Calu3 (cell line): ENCODE measurements at places on chromosomes 5 and 9. TPM values are rescaled to one million over a fixed set of nuclear protein-coding genes. Genes with fewer than 3 reads are reported as not detected.

IFNA16 gene
- total RNA-seq, result not detected in 2 replicates

GRM6 gene
- not detected in 2 replicates for total RNA-seq

SH3GL2 gene
- total RNA-seq, result 1.1 and 1.5 TPM in 2 replicates

NUDT12 gene
- total RNA-seq, result 19.5 and 28.5 TPM in 2 replicates

IL13 gene
- total RNA-seq, result not detected in 2 replicates

HSPB3 gene
- total RNA-seq, result not detected in 2 replicates

MYOT gene
- not detected in 2 replicates for total RNA-seq

PDE6A gene
- total RNA-seq, result not detected in 2 replicates

TYRP1 gene
- not detected in 2 replicates for total RNA-seq

GRXCR2 gene
- total RNA-seq, result not detected in 2 replicates

MARCHF6 gene
- 155 and 160 TPM in 2 replicates for total RNA-seq

TSSK1B gene
- total RNA-seq, result not detected in 2 replicates

FBP2 gene
- not detected in 2 replicates for total RNA-seq

PPWD1 gene
- 28.0 and 32.5 TPM in 2 replicates for total RNA-seq

CCIN gene
- not detected in 2 replicates for total RNA-seq

ECM2 gene
- total RNA-seq, result not detected in 2 replicates

PKD2L2 gene
- not detected in 2 replicates for total RNA-seq

KCNN2 gene
- total RNA-seq, result 1.2 and 2.0 TPM in 2 replicates

C7 gene
- not detected in 2 replicates for total RNA-seq

DEPDC1B gene
- total RNA-seq, result 63.1 and 80.7 TPM in 2 replicates

GABRA1 gene
- total RNA-seq, result not detected in 2 replicates

AJM1 gene
- 2.9 and 3.2 TPM in 2 replicates for total RNA-seq

PLAC8L1 gene
- total RNA-seq, result 1.4 and 3.8 TPM in 2 replicates

STC2 gene
- 48.3 and 60.4 TPM in 2 replicates for total RNA-seq

TOR1A gene
- 34.2 and 36.3 TPM in 2 replicates for total RNA-seq

FAM81B gene
- not detected in 2 replicates for total RNA-seq

SGCD gene
- not detected in 2 replicates for total RNA-seq

ITGA2 gene
- 91.9 and 101 TPM in 2 replicates for total RNA-seq

ENTPD2 gene
- 3.8 and 5.8 TPM in 2 replicates for total RNA-seq

TRIM36 gene
- 4.4 and 5.4 TPM in 2 replicates for total RNA-seq

ENG gene
- total RNA-seq, result 0.32 TPM in 1 of 2 replicates, not detected in the other

FNIP1 gene
- 46.0 and 46.5 TPM in 2 replicates for total RNA-seq

REEP2 gene
- total RNA-seq, result 2.5 and 2.7 TPM in 2 replicates

BNC2 gene
- not detected in 2 replicates for total RNA-seq

MUSK gene
- not detected in 2 replicates for total RNA-seq

CD14 gene
- total RNA-seq, result 0.73 and 1.1 TPM in 2 replicates

SV2C gene
- 0.88 and 0.90 TPM in 2 replicates for total RNA-seq

ZBTB34 gene
- total RNA-seq, result 6.7 TPM in 2 replicates

CDX1 gene
- not detected in 2 replicates for total RNA-seq

OMD gene
- total RNA-seq, result 0.14 TPM in 1 of 2 replicates, not detected in the other

COL15A1 gene
- not detected in 2 replicates for total RNA-seq

SLC6A18 gene
- total RNA-seq, result not detected in 2 replicates

FOXE1 gene
- 9.1 and 12.0 TPM in 2 replicates for total RNA-seq

SHOC1 gene
- not detected in 2 replicates for total RNA-seq

GFI1B gene
- total RNA-seq, result not detected in 2 replicates

TXNDC8 gene
- not detected in 2 replicates for total RNA-seq

MOCS2 gene
- 41.3 and 42.6 TPM in 2 replicates for total RNA-seq

POMT1 gene
- total RNA-seq, result 13.6 and 15.8 TPM in 2 replicates

FAM153A gene
- total RNA-seq, result 4.3 and 8.4 TPM in 2 replicates

DNAI1 gene
- not detected in 2 replicates for total RNA-seq

MTAP gene
- 139 and 177 TPM in 2 replicates for total RNA-seq

RASGRF2 gene
- 26.3 and 27.7 TPM in 2 replicates for total RNA-seq
